ENCODE measurements at places on chromosomes 4 and X.

- no peak for DNase-seq
Measured at GRCh38 chrX:49101629-49101984, 21.9 kb upstream of the WDR45 start.

GRCh38 chrX:30530606-30531005 lies 47.0 kb downstream of the TASL start:
- DNase-seq, result no peak

DNA sequence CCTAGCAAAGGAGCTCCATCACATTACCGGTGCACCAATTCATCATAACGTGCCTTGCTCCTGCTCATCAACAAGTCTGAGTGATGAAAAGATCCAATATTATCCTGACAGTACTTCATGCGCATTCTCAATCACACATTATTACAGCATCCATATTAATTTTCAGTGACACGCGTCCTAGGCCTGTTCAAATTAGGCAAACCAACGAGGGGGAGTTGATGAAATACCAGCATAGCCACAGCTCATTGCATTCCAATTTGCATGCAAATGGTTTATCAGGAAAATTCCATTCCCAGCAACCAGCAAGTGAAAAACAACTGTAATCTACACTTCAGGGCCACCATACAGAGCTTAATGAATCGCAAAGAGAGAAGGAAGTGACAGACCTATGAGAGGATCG lies 236.9 kb downstream of the DCLK2 start:
- DNase-seq, result no peak

DNA sequence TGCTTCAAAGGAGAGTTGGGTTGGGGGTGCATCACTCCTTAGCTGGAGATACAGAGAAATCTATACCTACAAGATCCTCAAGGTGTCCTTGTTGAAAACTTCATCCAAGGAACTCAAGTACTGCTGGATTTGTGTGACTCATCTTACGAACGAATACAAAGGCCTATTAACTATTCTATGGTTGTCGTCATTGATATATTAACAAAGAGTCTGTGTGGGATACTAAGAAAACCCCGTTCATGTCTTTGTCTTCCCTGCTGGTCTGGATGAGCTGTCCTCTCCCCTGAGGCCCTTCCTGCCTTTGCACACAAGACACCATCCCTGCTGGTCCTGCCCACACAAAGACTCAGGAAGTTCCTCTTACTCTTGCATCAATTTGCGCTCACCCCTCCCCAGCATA lies 54.9 kb upstream of the IRF2 start:
- no peak for DNase-seq
